AML-193 (cell line): ENCODE measurements at places on chromosomes 5 and 9.

GRCh38 chr9:505741-506059 lies 291.0 kb downstream of the DOCK8 start:
- no peak for DNase-seq

- DNase-seq: no peak
Observed at GRCh38 chr5:16881251-16881650, 54.8 kb downstream of the MYO10 start.

GRCh38 chr5:135569755-135570452 lies 8.9 kb downstream of the CXCL14 start:
- DNase-seq: peak; percentile 13

DNA sequence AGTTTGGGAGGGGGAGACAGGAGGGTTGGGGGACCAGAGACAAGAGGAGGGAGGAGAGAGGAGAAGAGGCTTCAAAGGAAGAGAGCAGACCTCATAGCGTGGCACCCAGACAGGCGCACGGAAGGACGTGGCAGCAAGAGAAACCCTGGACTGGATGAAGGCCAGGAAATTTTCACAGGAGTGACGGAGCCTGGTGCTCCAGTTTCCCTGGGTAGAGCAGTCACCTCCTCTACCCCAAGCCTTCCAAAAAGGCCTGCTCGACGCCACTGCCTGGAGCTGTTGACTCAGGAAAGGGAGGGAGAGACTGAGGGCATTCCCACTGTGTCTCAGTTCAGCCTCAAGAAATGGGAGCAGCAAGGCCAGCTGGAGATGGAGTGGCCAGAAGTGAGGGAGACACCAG lies 19.3 kb downstream of the AK8 start:
- DNase-seq: no peak

DNA sequence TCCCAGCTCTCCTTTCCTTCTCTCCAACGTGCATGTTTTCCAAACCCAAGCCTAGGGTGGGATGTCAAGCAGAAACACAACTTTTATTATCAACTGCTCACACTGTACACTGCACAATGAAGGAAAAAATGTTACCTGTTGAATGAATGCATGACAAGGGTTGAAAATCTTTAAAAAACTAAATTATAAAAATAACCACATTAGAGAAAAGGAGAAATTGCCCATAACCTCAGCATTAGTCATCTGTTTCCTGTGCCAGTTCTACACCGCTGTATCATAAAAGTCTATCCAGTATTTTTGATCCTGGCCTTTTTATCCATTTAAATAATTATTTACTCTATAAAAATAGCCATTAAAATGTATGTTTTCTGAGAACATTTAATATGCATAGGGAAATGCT lies 101.1 kb downstream of the APBA1 start:
- no peak for DNase-seq

- DNase-seq: no peak
Observed at GRCh38 chr5:96280946-96281393, 152.1 kb downstream of the PCSK1 start.

DNA sequence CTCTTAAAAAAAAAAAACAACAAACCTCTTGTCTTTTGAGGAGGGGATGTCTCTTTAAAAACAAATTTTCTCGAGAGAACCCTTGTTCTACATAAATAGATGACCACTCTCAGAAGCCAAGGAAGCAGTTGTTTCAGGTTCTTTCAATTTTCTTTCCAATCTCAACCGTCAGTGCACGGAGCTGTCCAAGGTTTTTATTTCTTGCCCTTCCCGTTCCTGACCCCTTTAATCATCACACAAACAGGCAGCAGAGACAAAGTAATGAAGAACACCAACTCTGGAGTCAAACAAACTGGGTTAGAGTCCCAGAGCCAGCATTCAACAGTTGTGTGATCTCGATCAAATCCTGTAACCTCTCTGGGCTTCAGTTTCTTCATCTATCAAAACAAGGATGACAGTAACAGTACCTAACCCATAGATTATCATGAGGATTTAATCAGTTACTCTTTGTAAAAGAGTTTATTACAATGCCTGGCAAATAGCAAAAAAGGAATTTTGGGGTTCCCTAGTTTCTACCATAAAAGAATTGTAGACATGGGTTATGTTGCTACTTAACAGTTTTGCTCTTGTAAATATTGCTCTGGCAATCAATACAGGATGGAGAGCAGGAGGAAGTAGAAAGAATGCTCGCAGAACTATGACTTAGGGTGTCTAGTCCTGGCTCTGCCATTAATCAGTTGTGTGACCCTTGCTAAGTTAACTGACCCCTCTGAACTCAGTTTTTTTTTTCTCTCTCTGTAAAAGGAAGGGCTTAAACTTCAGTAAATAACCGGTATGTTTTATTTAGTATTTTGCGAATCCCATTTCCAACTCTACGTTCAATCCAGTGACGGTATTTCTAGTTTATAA lies 1.0 kb upstream of the NIM1K start:
- no peak for DNase-seq

DNA sequence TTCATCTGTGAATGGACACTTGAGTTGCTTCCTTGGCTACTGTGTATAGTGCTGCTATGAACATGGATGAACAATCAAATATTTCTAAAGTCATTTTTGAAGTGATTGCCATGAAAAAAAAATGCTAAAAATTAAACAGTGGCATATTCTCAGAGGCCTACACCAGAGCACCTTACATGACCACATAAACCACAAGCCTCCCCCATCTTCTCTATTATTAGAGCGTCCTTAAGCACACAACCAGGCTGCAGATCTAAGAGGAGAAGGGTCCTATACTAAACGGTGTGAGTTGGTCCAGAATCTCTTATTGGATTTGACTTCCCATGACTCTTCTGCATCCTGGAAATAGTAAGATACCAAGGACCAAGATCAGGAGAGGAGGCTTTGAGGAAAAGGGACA lies 34.3 kb downstream of the PCA3 start:
- DNase-seq: no peak

DNA sequence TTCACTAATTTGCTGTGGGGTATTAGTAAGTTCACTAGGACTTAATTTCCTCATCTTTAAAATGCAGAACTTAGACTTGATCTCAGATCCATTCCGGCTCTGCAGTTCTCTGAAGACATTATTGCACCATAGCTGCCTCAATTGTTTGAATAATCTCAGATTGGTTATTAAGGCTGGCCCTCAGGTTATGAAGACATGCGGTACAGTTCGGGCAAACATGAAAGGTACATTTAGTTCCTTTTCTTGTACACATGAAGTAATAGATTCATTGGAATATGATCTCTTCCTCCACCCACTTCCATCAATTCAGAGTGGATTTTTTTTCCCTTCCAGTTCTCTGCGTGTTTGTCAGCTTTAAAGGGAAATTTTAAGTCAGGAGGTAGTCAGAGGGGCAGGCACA lies 28.0 kb downstream of the ATP6V0E1 start:
- no peak for DNase-seq

DNA sequence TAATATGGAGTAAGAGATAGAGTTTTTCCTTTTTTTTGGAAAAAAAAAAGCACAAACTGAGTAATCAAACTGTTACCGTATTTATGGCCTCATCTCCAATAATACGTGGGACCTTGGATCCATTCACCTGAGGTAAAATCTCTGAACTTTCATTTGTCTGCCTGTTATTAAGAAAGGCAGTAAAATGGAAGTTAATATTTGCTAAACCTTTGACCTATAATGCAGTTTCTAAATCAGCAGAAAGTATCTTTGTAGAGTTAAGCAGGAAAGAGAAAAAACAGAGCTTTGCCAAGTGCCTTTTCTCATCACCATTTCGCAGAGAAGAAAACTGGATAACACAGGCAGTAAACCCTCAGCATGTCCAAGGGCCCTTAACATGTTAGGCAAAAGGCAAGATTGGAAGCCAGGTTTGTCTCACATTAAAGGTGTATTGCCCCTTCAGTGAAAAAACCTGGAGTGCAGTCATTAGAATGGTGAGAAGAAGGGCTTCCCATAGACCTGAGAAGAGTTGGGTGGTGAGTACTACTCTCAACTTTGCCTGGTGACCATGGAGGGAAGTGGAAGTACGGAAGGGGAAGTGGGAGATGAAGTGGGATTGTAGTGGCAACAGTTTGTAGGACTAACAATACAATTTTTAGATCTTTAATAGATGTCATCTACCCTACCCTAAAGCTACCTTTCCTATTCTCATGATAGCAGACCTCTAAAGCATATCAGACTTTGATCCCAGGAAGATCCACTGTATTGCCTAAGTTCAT lies 65.4 kb upstream of the GRAMD2B start:
- DNase-seq: no peak

GRCh38 chr5:74316064-74316603 lies 324.4 kb downstream of the ENC1 start:
- DNase-seq: no peak

- no peak for DNase-seq
Observed at GRCh38 chr5:65068410-65068809, 299.7 kb downstream of the CWC27 start.

- DNase-seq: no peak
Observed at GRCh38 chr5:61344187-61344944, 12.3 kb downstream of the ZSWIM6 start.

DNA sequence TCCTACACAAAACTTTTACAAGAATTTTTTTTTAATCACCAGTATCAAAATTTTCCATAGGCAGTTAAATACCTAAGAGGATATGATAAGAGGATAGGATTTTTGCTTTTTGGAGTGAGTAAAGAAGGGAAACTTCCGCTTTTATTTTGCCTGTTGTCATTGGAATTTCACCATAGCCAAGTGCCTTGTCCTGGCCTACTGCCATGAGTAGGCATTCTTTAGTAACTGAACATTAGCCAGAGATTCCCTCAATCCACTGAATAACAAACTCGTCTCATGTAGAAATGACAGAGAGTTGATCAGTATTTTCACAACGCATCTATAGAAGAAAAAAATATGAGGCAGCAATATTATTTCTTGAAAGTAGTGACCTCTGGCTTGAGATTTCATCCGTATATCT lies 289.6 kb upstream of the ADAMTSL1 start:
- no peak for DNase-seq

GRCh38 chr5:176169393-176170063 lies 68.7 kb upstream of the SIMC1 start:
- DNase-seq: peak; percentile 25

DNA sequence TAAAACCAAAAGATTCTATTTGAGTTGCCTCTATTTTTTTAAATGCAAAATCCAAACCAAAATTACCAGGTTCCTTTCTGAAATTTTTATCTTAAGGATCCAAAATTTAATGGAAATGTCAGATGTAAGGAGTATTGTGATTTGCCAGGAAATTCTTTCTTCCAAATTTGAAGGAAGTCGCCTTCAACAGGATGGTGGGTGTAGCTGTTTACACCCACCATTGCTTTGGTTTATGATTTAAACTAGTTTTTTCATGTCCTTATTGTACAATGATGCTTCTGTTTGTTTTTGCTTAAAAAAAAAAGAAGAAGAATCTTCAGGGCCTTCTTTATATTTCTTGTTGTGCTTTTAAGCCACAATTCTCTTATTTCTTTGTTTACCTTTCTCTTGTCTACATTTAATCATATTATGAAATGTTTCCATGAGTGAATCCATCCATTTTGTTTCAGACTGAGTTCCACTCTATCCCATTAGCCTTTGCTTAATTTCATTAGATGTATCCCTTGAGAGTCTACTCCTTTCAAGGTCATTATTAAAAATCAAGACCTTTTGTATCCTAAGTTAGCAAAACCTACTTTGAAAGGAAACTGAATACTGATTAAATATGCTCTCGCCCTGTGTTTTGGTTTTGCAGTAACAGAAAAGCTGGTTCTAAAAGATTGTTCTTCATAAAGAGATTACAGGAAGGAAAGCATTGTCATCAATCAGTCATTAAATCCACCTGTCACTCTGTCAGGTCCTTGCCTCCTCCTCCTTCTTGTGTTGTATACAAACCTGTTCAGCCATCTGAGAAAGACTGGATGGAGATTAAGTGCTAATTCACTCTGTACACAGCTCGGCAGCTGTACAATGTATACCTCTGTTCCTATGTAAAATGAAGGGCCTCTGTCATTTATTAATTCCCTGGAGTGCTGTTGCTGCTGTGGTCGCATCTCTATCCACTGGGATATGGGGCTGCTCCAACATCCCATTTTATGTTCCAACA lies 45.5 kb upstream of the SLC2A8 start:
- no peak for DNase-seq

DNA sequence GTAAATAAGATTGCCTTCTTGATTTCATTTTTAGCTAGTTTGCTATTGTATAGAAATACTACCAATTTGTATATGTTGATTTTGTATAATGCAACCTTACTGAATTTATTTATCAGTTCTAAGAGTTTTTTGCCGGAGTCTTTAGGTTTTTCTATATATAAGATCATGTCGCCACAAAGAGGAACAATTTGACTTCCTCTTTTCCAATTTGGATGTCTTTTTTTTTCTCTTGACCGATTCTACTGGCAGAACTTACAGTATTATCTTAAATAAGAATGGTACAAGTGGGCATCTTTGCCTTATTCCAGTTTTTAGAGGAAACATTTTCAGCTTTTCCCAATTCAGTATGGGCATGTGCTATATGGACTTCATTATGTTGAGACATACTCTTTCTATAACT lies 624.7 kb upstream of the ACO1 start:
- DNase-seq: peak; percentile 17

DNA sequence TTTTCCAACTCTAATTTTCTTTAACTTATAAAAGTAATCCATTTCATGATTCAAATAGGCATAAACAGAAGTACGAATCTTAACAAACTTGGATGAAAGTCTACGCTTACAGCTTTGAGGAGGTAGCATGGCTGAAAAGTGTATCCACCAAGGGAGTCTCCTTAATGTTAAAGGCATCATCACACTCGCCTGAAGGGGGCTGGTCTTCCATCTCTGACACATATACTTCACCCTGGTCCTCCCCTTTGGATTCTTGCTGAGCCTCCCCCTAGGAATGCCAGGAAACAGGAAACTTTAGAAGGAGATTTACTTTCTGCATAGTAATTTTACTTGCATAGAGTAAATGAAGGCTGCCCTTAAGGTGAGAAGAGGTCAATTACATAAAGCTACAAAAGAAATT lies 10.3 kb upstream of the NME5 start:
- no peak for DNase-seq

GRCh38 chr9:126563556-126563955 lies 50.2 kb upstream of the LMX1B start:
- DNase-seq: no peak

DNA sequence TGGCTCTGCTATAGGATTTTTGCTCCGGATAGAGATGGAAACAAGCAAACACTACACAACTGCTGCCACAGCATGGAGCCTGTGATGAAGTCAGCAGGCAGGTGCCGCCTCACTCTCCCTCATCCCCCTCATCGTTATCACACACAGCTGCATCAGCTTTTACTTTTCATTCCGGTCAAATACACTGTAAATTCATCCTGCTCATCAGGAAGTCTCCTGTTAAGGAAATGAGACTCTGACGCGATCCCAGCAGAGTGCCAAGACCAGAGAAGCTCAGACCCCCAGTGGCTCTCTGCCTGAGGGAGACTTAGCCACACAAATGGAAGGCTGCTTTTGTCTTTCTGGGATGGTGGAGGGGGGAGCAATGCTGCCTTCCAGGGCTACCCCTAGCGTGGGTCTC lies 270.2 kb downstream of the ELAVL2 start:
- DNase-seq: no peak

- no peak for DNase-seq
Observed at GRCh38 chr5:166582416-166582815, 1709.0 kb upstream of the WWC1 start.

- DNase-seq: no peak
Observed at GRCh38 chr9:111916234-111916645, 19.6 kb downstream of the UGCG start.
